ENCODE measurements at places on chromosomes 11 and 22.

DNA sequence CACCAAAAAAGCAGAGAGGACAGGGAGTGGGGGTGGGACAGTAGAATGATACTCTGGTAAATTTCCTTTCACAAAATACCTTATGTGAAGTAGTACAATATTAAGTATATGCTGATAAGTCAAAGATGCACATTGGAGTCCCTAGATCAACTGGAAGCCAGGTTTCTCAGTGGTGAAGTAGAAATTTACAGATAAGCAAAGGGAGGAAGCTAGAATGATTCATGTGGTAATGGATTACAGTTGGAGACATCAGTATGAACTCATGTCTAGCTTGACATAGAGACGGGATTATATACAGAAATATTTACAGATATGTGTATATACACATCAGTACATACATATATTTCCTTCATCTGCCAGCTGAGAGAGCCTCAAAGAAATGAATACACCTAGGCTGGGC is 21.5 kb downstream of the PLEKHB1 start:
- no peak for DNase-seq

DNA sequence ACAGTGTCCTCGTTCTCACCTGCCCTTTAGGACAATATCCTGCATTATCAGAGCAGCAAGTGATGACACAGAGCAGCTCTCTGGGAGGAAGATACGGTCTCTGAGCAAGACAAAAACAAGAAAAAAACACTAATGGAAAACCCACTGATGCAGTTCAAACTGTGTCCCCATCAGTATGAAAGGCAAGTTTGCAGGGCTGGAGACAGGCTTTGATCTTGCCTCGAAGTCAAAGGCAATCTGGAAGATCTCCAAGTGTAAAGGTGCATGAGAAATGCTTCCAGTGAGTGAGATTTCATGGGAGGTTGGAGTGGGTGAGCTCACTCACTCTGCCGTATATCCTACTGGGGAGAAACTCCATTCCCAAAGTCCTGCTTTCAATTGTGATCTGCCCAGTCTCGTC is 157.5 kb downstream of the KIRREL3 start:
- no peak for DNase-seq

- DNase-seq: no peak
Measured at GRCh38 chr22:24359452-24360120, 67.8 kb upstream of the ADORA2A start.

DNA sequence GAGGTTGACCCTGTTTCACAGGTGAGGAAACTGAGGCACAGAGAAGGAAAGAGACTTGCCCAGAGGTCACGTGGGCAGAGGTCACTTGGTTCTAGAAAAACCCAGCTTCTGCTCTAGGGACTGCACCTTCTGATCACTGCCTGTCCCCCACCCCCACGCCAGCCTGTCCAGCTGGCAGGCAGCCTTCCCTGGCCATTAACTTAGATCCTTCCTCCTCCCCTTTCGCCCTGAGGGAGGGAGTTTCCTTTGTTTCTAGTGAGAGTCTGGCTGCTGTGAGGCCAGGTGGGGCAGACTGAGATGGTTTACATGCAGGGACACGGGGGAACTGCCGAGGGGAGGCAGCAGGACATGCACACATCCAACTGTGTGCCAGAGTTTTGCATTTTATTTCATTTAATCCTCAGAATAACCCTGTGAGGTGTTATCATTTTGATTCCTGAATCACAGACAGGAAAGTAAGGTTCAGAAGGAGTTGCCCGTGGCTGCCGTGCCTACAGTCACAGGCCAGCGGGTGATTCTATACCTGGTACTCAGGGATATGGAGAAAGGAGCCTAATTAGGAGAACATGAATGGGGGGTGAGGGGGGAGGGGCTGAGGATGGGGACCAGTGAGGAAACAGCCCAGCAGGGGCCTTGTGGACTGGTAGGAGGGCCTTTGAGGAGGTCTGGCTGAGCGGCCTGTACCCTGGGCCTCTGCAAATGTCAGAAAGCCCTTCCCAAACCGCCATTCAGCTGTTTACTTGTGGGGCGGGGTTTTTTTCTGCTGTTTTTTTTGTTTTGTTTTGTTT is 3.4 kb downstream of the FAM83F start:
- no peak for DNase-seq

DNA sequence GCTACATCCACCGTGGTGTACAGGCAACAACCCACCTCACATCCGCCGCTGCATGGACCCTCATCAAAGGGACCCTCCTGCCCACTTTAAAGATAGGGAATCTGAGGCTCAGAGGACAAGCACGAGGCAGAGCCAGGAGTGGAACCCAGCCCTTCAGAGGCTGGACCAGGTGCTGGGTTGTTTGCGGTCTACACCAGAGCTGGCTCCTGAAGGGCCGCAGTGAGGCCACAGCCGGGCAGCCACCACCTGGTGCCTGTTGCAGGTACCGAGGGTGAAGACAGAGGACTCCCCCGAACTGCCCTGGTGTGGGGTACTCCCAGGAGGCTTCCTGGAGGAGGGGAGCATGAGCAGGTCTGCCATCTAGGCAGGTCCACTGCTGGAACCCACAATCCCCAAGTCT is 78.8 kb downstream of the DHCR7 start:
- DNase-seq: no peak

DNA sequence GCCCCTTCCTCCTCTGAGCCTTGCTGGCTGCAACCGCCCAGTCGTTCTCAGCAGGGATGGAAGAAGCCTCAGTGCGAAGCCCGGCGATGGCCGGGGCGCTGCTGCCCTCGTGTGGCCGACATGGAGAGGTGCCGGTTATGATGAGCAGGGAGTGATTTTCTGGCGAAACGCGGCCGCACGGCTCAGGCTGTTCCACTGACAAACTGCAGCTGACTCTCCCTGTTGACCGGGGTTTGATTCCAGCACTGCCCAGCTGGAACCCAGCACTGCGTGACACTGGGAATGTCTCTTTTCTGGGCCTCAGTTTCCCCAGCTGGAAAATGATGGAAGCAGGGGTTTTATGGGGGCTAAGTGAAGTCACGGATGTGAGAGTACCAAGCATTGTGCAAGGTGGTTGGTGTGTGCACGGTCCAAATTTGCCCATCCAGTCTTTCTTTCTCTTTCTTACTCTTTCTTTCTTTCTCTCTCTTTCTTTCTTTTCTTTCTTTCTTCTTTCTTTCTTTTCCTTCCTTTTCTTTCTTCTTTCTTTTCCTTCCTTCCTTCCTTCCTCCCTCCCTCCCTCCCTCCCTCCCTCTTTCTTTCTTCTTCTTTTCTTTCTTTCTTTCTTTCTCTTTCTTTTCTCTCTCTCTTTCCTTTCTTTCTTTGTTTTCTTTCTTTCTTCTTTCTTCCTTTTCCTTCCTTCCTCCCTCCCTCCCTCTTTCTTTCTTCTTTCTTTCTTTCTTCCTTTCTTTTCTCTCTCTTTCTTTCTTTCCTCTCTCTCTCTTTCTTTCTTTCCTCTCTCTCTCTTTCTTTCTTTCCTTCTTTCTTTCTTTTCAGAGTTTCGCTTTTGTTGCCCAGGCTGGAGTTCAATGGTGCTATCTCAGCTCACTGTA is 25.8 kb upstream of the MPPED1 start:
- peak; percentile 46 for DNase-seq

DNA sequence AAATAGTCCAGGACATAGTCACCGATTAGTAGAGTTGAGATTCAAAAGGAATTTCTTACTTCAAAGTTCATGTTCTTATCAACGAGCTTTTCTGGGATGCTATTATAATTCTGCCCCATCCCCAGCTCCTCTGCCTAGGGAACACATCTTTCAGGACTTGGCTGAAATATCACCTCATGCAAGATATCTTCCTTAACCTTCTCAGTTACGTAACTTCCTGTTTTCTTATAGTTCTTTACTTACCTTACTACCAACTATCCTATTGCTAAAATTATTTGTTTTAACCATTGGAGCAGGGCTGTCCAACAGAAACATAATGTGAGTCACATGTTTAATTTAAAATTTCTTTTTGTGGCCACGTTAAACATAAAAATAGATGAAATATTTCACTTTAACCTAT is 2.3 kb downstream of the NARS2 start:
- no peak for DNase-seq

- DNase-seq: no peak
Measured at GRCh38 chr11:11401960-11402535, 49.0 kb upstream of the CSNK2A3 start.

DNA sequence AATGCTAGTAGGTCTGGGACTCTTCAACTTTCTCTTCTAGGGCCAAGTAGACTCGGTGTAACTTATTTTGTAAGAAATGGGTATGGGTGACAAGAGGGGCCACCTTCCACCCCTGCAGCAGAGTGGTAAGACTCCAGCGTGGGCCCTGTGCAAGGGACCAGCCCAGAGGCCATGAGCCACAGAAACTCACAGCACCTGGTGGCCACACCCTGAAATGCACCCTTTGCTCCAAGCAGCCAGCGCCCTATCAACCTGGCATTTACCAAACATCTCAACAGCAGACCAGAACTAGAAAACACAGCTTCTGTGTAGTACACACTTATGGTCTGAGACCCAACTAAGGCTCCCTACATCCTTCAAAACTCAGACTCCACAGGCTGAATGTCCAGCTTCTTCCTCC is 5.7 kb downstream of the CDCA5 start:
- peak; percentile 47 for DNase-seq

GRCh38 chr11:21896746-21897602 is 295.9 kb upstream of the ANO5 start:
- no peak for DNase-seq

DNA sequence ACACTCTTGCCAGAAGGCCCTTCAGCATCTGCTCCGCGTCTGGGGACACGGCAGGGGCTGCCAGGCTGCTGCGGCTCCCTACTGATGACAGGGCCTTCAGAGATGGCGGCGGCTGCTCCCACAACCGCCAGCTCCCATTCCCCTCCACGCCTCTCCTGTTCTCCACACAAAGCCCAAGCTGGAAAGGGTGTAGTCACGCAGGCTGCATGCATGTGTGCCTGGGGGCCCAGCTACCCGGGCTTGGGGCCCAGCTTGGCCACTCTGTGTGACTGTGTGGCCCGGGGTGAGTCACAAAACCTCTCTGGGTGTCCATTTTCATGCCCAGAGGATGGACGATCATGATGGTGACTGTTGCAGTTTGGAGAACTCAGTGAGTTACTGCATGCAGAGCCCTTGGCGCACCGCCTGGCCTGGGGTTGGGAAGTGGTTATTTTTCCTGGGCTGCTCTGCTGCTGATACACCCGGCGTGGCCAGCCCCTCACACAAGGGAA is 31.7 kb upstream of the PARVB start:
- no peak for DNase-seq

DNA sequence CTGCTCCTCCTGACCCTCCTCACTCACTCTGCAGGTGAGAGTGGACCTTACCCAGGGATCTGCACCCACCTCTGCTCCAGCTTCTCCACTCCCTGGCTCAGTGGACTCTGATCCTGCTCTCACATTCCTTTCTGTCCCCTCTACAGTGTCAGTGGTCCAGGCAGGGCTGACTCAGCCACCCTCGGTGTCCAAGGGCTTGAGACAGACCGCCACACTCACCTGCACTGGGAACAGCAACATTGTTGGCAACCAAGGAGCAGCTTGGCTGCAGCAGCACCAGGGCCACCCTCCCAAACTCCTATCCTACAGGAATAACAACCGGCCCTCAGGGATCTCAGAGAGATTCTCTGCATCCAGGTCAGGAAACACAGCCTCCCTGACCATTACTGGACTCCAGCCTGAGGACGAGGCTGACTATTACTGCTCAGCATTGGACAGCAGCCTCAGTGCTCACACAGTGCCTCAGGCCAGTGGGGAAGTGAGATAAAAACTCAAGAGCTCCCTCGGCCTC is 29.7 kb upstream of the VPREB1 start:
- DNase-seq: no peak

DNA sequence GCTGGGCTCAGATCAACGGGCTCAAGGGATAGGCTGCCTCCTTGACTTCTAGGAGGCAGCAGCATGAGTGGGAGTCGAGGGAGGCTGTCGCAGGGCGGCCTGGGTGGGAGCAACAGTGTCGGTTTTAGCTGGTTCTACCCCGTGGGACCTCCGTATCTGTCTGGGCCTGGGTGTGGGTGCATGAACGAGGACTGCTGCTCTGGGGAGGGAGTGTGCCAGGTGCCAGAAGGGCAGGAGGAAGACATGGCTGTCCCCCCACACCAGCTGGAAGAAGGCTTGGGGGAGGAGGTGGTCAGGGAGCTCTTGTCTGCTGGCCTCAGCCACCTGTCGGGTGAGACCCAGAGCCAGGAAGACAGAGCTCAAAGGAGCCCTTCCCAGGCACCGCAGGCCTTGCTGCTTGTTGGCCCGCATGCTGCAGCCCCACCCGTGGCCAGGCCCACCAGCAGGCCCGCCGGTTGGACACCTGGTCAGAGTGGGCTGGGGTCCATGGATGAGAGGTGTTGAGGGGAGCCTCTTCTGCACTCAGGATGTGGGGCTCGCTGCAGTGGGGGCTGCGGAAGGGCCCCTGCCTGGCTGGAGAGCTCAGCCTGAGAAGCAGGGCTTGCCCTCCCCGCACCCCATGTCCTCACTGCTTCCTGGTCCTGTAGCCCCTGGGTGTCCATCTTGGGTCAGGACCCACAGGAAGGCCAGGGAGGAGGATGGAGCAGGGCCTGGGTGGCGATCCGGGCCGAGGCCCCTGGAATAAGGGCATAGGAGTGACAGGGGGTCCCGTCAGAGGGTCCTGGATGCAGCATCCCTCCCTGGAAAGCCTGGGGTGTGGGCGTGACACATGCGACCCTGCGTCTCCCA is 3.4 kb downstream of the CEND1 start:
- DNase-seq: no peak

DNA sequence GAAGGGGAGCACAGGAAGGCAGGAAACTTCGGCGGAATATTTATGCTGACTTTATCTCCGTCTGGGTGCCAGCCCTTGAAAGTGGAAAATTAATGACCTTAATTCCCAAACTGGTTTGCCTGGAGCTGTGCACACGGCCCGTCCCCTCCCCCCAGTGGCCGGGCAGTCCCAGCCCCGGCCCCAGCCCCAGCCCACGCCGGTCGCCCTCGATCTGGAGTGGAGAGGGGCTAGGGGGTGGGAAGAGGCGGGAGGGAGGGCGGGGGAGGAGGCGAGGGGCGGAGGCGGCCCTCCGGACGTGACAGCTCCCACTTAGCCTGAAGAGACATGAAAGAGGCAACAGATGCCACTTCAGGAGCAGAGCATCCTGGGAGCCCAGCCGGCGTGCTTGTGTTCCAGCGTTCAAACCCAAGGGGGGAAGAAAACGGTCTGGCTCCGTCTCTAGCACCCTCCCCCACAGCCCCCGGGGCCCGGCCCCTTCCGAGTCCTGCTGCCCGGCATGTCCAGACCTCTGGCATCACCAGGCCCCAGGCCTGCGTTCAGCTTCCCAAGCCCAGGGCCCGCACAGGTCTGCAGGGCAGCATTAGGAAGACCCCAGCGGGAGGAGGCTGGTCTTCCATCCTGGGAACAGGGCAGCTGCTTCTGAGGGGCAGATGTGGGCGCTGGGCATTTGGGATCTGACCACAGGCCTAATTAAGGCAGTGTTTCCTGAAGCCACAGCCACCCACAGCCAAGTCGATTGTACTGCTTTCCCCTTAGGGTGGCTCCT is 20.0 kb upstream of the LMO1 start:
- no peak for DNase-seq
